ENCODE measurements at places on chromosomes 6 and 20. TPM values are rescaled to one million over a fixed set of nuclear protein-coding genes. Genes with fewer than 3 reads are reported as not detected.

- no peak for DNase-seq
Observed at GRCh38 chr6:168097621-168098430, 18.8 kb upstream of the FRMD1 start.

DNA sequence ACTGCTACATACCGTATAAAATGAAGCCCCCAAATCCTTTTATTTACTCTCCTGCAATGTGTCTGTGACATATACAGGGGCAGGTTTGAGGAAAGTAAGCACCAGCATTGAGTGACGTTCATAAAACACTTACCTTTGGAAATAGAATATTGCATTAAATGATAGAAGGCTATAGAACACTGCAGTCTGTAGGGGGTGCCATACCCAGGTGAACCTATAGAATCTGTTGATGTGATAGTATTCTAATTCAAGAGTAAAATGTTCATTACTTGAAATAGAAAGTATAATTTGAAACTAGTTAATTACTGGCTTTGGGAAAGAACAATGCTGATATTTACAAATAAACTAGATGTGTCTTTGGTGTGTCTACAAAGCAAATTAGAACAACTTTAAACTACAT, 47.0 kb upstream of the PRL start:
- no peak for DNase-seq

DNA sequence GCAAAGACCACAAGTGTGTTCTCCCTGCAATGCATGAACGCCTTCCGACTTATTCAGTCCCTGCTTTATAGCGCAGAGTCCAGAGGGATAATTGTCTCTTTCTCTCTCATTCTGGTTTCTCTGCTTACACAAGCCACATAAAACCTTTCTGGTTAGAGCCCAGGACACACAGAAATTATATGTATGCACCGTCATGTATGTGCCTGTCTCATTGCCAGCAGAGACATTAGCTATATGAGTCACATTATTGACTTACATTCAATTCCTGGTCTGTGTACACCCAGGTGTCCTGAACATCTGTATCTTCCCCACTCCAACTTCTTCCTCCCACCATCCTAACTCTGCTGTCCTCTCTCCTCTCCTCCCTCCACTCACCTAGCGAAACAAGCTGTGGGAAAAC, 44.0 kb downstream of the LRFN2 start:
- DNase-seq: no peak

DNA sequence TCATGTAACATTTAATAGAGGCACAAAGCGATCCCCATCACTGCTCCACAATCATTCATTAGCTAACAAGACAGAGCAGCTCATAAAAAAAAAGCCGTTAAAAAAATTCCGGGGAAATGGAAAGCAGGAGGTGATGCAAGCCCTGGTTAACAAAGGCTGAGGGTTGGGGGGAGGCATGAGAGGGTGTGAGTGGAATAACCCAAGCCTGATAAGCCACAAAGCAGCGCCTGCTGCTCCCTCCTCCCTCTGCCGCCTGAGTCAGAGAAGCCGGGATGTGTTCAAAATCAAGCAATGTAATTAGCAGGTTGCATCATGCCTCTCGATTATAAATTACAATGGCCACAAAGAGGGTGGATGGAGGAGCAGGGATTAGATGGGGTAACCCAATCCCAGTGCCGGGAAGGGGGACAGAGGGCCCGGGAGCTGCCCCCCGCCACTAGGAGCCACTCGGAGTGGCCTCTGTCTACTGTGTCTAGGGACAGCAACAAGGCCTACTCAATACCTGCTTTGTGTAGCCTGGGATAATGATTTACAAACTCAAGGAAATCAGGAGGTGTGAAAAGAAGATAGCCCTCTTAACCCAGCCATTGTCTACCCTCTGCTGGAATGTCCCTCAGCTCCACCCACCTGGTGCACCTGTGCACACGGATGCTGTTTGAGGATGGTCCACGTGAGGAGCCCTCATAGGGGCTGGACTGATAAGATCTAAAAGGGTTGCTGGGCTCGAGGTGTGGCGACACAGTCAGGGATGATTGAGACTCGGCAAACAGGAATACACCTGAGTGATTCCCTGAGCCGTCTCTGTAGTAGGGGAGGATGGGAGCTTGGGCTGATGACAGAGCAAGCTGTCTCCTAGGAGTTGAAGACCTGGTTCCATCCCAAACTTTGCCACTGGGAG, 156.9 kb downstream of the VEGFA start:
- peak; percentile 81 for DNase-seq

CNR1 gene
- 0.07 TPM for total RNA-seq

GRCh38 chr6:135830452-135830881, 21.0 kb upstream of the PDE7B start:
- peak; percentile 85 for DNase-seq

DNA sequence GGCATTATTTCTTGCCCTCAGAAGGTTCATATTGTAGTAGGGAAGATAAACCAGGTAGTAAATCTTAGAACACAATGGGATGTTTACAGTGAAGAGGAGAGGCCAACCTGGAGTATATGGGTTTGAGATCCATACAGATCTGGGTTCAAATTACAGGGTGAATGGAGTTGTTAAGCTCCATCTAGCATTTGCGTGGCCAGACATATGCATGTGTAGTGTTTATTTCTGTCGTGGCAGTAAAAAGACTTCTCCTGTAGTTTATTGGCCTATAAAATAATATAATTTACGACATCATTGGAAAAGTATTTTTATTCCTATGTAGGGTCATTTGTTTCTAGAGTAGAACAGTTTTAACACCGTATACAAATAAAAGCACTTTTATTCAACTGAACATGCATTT, 25.2 kb upstream of the TULP4 start:
- no peak for DNase-seq

DNA sequence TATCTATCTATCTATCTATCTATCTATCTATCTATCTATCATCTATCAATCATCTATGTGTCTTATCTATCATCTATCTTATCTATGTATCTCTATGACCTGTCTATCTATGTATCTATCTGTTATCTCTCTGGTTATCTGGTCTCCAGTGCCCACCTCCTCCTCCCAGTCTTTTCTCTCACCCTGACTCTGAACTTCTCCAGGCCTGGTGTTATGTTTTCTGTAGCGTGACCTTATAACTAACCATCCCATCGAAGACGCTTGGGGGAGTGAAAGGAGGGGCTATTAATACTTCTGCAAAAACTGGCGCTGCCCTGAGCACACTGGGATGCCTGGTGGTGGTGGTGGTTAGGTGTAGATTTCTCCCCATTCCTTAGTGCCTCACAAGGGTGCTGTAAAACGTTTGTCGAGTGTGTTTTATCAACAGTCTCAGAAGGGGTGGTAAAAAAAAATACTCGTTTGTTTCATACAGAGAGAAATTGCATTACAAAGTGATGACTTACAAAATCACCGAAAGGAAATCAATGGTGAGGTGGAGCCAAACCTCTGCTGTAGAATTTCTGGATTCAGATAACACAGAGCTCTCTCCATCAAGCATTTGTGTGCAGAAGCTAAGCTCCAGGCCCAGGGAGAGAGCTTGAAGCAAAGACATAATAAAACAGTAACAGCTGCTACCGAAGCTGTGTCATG, 156.2 kb downstream of the BCAS1 start:
- no peak for DNase-seq

MACROD2 gene
- 0.66 TPM for total RNA-seq

ZNF76 gene
- total RNA-seq: 14.9 TPM

SNPH gene
- total RNA-seq: 5.9 TPM

PRSS35 gene
- total RNA-seq: 1.2 TPM

CUTA gene
- total RNA-seq: 158 TPM

DNA sequence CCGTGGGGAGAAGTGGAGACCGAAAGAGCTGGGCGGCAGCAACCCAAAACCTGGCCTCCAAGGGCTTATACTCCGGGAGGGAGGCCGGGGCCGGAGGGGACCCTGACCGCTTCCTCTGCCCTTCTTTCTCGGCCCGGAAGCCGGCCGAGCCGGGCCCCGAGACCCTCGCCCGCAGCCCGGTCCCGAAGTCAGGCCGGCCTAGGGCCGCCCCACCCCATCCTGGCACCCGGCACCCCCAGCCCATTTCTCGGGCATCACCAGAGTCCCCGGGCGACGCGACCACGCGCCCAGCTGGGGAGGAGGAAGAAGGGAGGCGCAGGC, 572 bp upstream of the ZDHHC14 start:
- no peak for DNase-seq

TRIM40 gene
- not detected for total RNA-seq

DNA sequence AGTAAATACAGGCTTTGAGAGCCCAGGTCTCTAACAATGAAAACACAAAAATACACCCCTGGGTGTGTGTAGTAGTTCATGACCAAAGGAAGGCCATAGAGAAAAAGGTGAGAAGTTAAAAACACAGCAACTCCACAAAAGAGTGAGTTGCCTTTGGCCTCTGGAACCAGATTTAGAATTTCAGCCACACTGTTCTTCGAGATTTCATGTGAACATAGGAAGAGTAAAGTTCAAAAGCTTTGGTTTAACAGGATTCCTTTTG, 43.5 kb upstream of the RIN2 start:
- DNase-seq: no peak

Measured in MG63 (cell line).